HS-27A (cell line): ENCODE measurements at places on chromosomes 13 and 19.

GRCh38 chr13:112583592-112584277 is 4.2 kb downstream of the TUBGCP3 start:
- DNase-seq: no peak

DNA sequence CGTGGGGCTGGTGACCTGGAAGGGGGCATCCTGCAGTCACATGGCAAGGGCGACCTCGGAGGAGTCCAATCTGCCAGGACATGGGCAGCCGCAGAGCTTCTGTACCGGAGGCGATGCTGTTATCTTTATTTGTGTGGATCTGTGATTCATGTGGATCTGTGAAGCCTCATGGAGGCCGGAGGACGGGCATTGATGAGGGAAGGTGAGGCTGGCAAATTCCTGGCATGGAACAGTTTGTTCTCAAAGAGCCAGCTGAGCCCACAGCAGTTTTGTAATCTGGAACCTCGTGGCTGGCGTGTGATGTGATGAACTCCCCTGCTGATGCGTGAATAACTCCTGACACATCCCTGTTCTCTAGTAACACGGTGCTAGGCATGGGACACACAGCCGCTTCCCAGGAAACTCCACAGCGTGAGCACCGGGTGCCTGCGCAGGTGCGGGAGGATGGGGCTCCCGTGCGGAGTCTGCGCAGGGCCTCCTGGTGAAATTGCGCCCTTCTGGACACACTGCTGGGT is 40.4 kb downstream of the ATP11A start:
- no peak for DNase-seq

DNA sequence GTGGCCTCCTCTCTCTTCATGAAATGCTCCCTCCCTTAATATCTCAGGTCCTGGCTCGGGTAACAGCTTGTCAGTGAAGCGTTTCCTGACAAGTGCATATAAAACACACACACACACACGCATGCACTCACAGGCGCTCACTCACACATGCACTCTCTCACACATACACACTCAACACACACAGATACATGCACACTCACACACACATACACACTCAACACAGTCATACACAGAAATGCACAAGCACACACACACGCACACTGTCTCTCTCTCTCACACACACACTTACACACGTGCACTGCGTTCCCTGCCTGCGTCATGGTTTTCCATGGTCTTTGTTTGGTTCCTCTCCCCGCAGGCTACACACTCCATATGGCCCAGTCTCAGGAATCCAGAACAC is 344.1 kb downstream of the UQCRFS1 start:
- DNase-seq: no peak

- DNase-seq: no peak
Measured at GRCh38 chr13:29428310-29429181, 166.9 kb downstream of the SLC7A1 start.
